Caco-2 (cell line): ENCODE measurements at places on chromosomes 13 and 19. TPM values are rescaled to one million over a fixed set of nuclear protein-coding genes. Genes with fewer than 3 reads are reported as not detected.

The CCDC106 gene
- 17.4 and 17.6 TPM in 2 replicates for total RNA-seq

The CCDC8 gene
- total RNA-seq, result 0.18 and 0.37 TPM in 2 replicates

The CERS1 gene
- 19.0 and 20.3 TPM in 2 replicates for total RNA-seq

The APOC4 gene
- total RNA-seq, result not detected in 2 replicates

The PAN3 gene
- total RNA-seq, result 37.5 and 38.4 TPM in 2 replicates

The FXYD7 gene
- total RNA-seq, result not detected in 2 replicates

The ZNF132 gene
- not detected in 2 replicates for total RNA-seq

The APOE gene
- total RNA-seq, result 1,346 and 1,404 TPM in 2 replicates

DNA sequence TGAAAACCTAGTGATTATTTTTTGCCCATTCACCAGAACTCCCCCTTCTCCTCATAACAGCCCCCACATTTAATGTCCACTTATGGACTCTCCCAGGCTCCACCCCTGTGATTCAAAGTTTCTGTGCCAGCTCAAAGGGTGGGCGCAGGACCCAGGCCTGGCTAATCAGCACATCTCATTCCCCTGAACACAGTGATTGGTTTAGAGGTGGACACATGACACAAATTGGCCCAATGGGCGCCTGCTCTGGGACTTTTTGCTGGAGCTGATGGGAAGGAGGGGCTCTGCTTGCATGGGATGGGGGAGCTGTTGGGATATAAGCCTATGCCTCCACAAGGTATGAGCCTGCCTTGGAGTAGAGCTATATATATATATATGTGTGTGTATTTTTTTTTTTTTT, 6.2 kb upstream of the EPOR start:
- H3K36me3 ChIP-seq, result no peaks in the 10 kb centered on the region; the same call in 1 of the 2 replicates
- H3K4me3 ChIP-seq, result no peak overlapping the region
- no peak for DNase-seq
- no peaks in the 10 kb centered on the region for H3K27me3 ChIP-seq
- no peaks in the 10 kb centered on the region for H3K4me1 ChIP-seq
- no peak overlapping the region for H3K27ac ChIP-seq

DNA sequence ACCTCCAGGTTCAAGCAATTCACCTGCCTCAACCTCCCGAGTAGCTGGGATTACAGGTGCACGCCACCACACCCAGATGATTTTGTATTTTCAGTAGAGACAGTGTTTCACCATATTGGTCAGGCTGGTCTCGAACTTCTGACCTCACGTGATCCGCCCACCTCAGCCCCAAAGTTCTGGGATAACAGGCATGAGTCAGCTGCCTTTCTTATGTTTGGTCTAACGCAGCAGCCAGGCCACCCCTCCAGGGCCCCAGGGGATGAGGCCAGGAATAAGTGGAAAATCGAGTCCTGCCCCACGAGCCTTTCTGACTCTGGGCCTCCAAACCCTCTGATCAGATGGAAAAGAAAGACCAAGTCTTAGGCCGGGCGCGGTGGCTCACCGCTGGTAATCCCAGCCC, 44.5 kb downstream of the CERS4 start:
- no peaks in the 10 kb centered on the region; the same call in 1 of the 2 replicates for H3K36me3 ChIP-seq
- DNase-seq, result no peak
- H3K4me1 ChIP-seq, result no peaks in the 10 kb centered on the region
- no peak overlapping the region for H3K27ac ChIP-seq
- H3K4me3 ChIP-seq, result no peak overlapping the region

DNA sequence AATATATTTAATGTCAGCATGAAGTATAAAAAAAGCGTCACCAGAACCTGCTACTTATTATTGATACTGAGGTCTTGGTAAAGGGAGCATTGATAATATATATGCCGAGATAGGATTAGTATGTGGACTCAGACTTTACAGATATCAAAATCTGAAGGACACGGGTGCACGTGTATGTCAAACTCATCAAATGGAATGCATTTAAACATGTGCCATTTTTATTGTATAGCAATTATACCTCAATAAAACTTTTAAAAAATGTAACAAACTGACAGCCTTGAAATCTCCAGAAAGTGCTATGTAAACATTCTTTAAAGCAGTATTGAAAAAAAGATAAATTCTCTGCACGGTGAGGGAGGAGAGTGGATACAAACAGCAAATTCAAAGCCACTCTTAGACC, 157.9 kb downstream of the RNF17 start:
- H3K27me3 ChIP-seq, result no peaks in the 10 kb centered on the region
- DNase-seq, result no peak
- peak overlapping the region; percentile 96 for H3K27ac ChIP-seq
- H3K36me3 ChIP-seq, result no peaks in the 10 kb centered on the region
- H3K4me3 ChIP-seq, result peak overlapping the region; percentile 88
- H3K4me1 ChIP-seq, result peaks cover 15% of the 10 kb centered on the region

GRCh38 chr13:91238036-91238435, 109.5 kb upstream of the MIR17HG start:
- DNase-seq, result no peak
- H3K36me3 ChIP-seq, result no peaks in the 10 kb centered on the region
- H3K4me1 ChIP-seq, result no peaks in the 10 kb centered on the region
- no peak overlapping the region for H3K4me3 ChIP-seq
- H3K27me3 ChIP-seq, result no peaks in the 10 kb centered on the region

DNA sequence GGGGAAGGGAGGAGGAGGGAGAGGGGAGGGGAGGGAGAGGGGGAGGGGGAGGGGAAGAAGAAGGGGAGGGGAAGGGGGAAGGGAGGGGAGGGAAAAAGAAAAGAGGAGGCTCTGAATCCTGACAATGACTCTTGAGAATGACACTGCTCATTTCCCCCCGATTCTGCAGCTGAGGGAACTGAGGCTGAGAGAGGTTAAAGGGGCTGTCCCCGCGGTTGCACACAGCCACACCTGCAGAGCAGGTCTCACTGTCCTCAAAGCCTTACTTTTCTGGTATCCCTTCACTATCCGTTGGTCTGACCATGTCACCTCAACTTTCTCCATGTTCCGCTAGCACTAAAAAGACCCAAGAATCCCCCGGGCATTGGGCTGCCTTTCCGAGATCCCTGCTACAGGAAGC, 35.4 kb downstream of the CYP4F2 start:
- no peaks in the 10 kb centered on the region for H3K36me3 ChIP-seq
- no peak for DNase-seq
- H3K4me3 ChIP-seq, result no peak overlapping the region
- H3K27ac ChIP-seq, result no peak overlapping the region

DNA sequence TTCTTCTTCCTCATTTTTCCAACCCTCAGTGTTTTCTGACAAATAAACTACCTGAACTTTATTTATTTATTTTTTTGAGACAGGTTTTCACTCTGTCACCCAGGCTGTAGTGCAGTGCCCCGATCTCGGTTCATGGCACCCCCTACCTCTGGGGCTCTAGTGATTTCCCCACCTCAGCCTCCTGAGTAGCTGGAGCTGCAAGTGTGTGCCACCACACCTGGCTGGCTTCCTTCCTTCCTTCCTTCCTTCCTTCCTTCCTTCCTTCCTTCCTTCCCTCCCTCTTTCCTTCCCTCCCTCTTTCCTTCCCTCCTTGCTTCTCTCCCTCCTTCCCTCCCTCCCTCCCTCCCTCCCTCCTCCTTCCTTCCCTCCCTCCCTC, 32.3 kb downstream of the KCTD4 start:
- no peak for DNase-seq
- no peaks in the 10 kb centered on the region for H3K4me1 ChIP-seq

- no peak overlapping the region for H3K4me3 ChIP-seq
- no peaks in the 10 kb centered on the region for H3K27me3 ChIP-seq
- DNase-seq, result no peak
- H3K27ac ChIP-seq, result no peak overlapping the region
- H3K4me1 ChIP-seq, result no peaks in the 10 kb centered on the region
These were observed 34.2 kb downstream of the NALCN start for GRCh38 chr13:101382086-101382485.

DNA sequence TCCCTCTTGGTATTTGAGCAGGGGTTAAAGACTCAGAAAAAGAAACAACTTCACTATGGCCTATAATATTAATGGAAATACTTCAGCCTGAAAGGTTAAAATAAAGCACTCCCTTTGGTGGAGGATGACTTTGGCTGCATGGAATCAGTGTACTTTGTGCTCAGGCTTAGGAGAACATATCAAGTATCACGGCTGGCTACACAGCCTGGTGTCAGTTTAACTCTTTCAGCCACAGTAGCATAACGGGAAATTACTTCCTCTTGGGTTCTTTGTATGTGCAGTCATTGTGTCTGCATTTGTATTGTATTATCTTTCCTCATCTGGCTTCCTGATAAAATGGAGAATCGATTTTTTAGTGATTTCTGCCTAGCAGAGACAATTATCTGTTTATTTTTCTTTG, 239.0 kb downstream of the GGACT start:
- no peaks in the 10 kb centered on the region for H3K27me3 ChIP-seq
- H3K4me3 ChIP-seq, result no peak overlapping the region
- H3K4me1 ChIP-seq, result no peaks in the 10 kb centered on the region
- no peak overlapping the region for H3K27ac ChIP-seq
- H3K36me3 ChIP-seq, result no peaks in the 10 kb centered on the region
- no peak for DNase-seq

GRCh38 chr19:50047671-50048070, 21.9 kb downstream of the ZNF473 start:
- no peak for DNase-seq
- H3K4me1 ChIP-seq, result peaks cover 18% of the 10 kb centered on the region
- peaks cover 25% of the 10 kb centered on the region for H3K36me3 ChIP-seq

DNA sequence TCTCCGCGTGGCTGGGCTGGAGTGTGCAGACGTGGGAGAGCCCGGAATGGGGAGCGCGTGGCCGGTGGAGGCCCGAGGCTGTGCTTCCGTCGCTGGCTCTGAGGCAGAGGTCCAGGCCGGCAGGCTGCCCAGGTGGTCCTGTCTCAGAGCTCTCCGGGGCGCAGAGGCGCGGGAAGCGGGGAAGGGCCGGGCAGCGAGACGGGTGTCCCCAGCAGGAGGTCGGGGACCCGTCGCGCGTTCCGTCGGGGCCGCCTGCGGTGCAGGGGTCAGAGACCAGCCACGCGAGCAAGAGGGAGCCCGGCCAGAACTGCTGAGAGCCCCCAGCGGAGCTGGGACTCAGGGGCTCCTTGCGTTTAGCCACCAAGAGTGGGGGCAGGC, 1.3 kb upstream of the C1QTNF9 start:
- H3K4me1 ChIP-seq, result peaks cover 19% of the 10 kb centered on the region; the same call in 1 of the 2 replicates
- no peaks in the 10 kb centered on the region for H3K27me3 ChIP-seq
- H3K27ac ChIP-seq, result peak overlapping the region; percentile 50
- DNase-seq, result no peak
- no peaks in the 10 kb centered on the region for H3K36me3 ChIP-seq

DNA sequence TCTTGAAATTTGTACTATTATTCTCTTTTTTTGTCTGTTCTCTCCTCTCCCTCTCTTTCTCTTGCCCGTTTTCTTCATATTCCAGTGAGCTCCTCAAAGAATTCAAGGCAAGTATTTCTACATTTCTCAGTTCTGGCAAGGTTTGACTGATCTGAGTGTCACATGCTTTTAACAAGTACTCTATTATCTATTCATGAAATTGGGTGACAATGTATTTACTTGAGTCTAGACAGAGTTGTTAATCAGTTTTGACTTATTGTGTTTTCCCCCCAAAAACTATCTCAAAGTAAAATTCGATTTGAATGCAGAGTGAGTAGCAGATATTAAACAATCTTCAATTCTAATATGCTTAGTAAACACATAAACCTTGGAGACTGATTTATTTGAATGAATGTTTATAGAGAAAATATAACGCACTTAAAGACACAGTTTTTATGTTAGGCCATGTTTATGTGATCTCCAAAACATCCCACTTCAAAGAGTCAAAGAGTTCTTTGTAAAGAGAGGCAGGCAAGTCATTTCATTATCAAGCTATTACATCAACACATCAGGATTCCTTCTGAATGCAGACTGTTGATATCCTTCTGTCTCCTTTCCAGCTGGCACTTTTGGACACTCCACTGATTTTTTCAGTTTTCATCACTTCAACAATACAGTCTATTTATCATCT, 166.6 kb downstream of the SLITRK6 start:
- no peak overlapping the region for H3K27ac ChIP-seq
- H3K4me1 ChIP-seq, result no peaks in the 10 kb centered on the region
- no peak overlapping the region for H3K4me3 ChIP-seq
- DNase-seq, result no peak

- DNase-seq, result peak; percentile 65
- H3K4me3 ChIP-seq, result no peak overlapping the region
- peaks cover 9% of the 10 kb centered on the region for H3K4me1 ChIP-seq
- no peaks in the 10 kb centered on the region for H3K27me3 ChIP-seq
These were observed 22.8 kb upstream of the SIGLEC11 start for GRCh38 chr19:49983645-49984229.

GRCh38 chr19:2216361-2217225, 19.5 kb downstream of the PLEKHJ1 start:
- H3K27me3 ChIP-seq, result no peaks in the 10 kb centered on the region
- no peak overlapping the region for H3K4me3 ChIP-seq
- no peak for DNase-seq
- peak overlapping the region; percentile 77 for H3K27ac ChIP-seq
- peaks cover 19% of the 10 kb centered on the region for H3K4me1 ChIP-seq

DNA sequence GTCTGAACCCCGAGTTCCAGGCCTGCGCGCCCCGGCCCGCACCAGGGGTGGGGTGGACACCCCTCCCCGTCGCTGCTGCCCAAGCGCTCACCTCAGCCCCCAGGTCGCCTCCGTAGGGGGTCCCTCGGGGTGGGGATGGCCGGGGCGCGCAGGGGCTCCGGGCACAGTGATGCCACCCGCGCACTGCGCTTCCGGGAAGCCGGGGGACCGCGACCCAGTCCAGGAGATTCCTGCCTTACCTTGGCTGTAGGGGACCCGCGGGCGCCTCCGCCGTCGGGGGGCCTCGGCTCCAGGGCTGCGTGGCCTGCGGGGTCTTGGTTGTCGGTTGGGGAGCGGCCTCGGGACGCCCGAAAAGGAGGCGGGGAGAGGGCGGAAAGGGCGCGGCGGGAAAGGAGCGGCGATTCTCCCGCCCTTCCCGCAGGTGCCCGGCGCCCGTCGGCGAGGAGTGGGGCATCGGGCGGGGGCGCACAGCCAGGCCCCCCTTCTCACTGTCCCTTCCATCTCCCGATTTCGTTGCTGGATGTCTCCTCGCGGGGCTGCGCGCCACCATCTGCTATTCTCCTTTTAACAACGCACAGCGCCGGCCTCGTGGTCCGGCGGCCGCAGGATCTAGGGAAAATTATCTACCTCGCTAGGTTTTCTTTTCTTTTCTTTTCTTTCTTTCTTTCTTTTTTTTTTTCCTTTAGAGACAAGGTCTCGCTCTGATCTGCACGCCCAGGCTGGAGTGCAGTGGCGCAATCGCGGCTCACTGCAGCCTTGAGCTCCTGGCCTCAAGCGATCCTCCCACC, at the start of gene KEAP1:
Gene KEAP1, minus strand, starts transcription at position 355 of the 788 bp plus-strand sequence. CDS start 3,323 bp downstream, outside the sequence.
- H3K4me3 ChIP-seq, result peak within 1 kb of the TSS; percentile 95
- H3K36me3 ChIP-seq, result peaks cover 4% of the 10 kb centered on the region
- peak; percentile 59 for DNase-seq
- peak within 1 kb of the TSS; percentile 95 for H3K27ac ChIP-seq
- no peaks in the 10 kb centered on the region for H3K27me3 ChIP-seq

- no peak overlapping the region for H3K27ac ChIP-seq
- no peak overlapping the region for H3K4me3 ChIP-seq
- H3K27me3 ChIP-seq, result no peaks in the 10 kb centered on the region
- DNase-seq, result no peak
These were observed 50.2 kb upstream of the PDCD5 start for GRCh38 chr19:32530773-32531172.

GRCh38 chr13:49319551-49319950, 71.8 kb downstream of the CDADC1 start:
- H3K4me1 ChIP-seq, result peaks cover 10% of the 10 kb centered on the region
- no peak for DNase-seq
- no peaks in the 10 kb centered on the region; the same call in 1 of the 2 replicates for H3K36me3 ChIP-seq
- no peak overlapping the region for H3K4me3 ChIP-seq

GRCh38 chr19:13841962-13842290, 35.0 kb upstream of the NANOS3 start:
- H3K4me3 ChIP-seq, result peak overlapping the region; percentile 81
- H3K27me3 ChIP-seq, result no peaks in the 10 kb centered on the region
- H3K36me3 ChIP-seq, result no peaks in the 10 kb centered on the region
- H3K27ac ChIP-seq, result peak overlapping the region; percentile 82
- no peak for DNase-seq

GRCh38 chr19:45400192-45400591, 4.7 kb downstream of the PPP1R13L start:
- H3K27me3 ChIP-seq, result no peaks in the 10 kb centered on the region
